GM23248 (cell line): ENCODE measurements at places on chromosomes 4 and X. TPM values are rescaled to one million over a fixed set of nuclear protein-coding genes. Genes with fewer than 3 reads are reported as not detected.

DNA sequence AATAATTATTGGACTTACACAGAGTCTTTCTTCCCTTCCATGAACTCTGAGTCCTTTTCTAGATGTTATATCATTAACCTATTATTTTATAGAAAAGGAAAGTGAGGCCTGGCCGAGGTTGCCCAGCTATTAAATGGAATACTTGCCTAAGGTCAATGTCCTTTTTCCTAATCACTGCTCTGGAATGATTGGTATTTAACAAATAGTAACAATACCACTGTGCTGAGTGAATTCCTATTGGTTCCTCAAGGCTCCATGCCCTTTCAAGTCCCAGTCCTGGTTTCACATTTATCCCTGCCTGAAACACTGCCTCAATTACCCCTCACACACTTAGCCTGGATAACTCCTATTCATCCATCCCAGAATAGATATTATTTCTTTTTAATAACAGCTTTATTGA, 6.2 kb downstream of the TCEAL9 start:
- DNase-seq, result peak; percentile 49

ATP1B4 gene
- not detected in 2 replicates for total RNA-seq

DNA sequence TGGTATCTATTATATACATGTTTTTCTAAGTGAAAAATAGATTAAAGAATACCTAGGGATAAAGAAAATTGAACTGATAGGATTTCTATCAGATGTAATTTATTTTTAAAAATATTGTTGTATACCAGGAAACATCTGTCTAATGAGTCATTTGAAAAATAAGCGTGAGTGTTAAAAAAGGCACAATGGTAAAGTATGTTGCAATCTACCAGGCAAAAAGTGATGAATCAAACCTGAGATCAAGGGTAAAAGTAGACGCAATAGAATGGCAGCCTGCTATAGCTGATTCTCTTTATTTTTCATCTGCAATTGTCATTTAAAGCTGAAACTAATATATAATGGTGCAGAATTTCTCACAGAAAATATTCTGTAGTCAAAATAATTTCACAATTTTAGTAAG, 1119.6 kb downstream of the PCDH18 start:
- DNase-seq, result no peak

DNA sequence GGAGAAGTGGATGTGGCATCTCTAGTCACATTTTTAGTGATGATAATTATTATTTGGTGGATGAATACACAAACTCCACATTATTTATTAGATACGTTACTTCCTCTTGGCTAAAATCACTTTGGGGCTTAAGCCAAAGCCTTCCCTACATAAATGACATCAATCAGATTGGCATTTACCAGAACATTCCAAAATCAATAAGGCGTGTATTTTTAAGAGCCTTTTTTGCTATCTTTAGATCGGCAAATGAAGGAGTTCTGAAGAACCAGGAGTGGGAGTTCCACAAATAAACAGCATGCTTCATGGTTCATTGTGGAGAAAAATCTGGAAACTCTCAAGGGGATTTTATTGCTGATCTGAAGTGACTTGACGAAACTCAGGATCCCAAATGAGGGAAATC, 89.7 kb downstream of the AMELX start:
- no peak for DNase-seq

RNF150 gene
- 10.5 and 11.6 TPM in 2 replicates for total RNA-seq

FRMPD3 gene
- not detected in 2 replicates for total RNA-seq

DNA sequence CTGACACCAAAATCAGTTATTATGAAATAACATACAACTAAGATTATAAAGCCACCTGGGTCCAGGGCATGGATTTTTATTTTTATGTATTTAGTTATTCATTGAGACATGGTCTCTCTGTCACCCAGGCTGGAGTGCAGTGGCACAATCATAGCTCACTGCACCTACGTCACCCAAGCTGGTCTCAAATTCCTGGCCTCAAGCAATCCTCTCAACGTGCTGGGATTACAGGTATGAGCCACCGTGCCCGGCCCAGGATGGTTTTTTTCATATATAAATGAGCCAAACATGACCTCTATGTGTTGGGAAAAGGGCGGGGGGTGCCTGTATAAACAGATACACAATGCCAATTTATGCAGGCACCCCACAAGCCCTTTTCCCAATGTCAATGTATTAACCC, 24.6 kb downstream of the ZNF630 start:
- DNase-seq, result no peak
